Stimulated activated CD4-positive, alpha-beta T cell treated with anti-CD3 and anti-CD28 coated beads, Interleukin-12 subunit alpha, Interleukin-12 subunit beta, amount 100 ng/mL, for 24 hours (primary cell): ENCODE measurements at places on chromosomes 5 and 9.

GRCh38 chr5:80837679-80838078 is 122.5 kb upstream of the RASGRF2 start:
- peak; percentile 5 for DNase-seq

DNA sequence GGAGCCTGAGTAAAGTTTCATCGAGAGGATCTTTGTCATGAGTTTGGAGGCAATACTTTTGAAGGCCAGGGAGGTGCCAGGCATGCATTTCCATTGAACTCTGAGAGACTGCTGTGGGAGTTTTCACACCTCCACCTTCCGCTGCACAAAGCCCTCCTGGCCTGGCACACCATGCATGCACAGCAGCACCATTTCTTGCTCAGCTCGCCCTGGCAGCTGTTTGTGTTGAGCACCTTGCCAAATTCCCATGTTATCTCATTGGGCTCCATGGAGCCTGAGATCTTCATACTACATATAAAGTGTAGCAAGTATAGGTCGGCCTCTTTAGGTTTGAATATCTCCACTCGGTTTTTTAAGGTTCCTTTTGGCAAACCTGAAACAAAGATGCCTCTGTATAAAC is 125.7 kb upstream of the CLINT1 start:
- no peak for DNase-seq

- DNase-seq = no peak
These were observed 13.2 kb upstream of the IL12B start for GRCh38 chr5:159343295-159344094.

GRCh38 chr9:37430841-37431597 is 8.5 kb downstream of the GRHPR start:
- DNase-seq = no peak

GRCh38 chr5:171914726-171915338 is 91.6 kb downstream of the FBXW11 start:
- DNase-seq = no peak

DNA sequence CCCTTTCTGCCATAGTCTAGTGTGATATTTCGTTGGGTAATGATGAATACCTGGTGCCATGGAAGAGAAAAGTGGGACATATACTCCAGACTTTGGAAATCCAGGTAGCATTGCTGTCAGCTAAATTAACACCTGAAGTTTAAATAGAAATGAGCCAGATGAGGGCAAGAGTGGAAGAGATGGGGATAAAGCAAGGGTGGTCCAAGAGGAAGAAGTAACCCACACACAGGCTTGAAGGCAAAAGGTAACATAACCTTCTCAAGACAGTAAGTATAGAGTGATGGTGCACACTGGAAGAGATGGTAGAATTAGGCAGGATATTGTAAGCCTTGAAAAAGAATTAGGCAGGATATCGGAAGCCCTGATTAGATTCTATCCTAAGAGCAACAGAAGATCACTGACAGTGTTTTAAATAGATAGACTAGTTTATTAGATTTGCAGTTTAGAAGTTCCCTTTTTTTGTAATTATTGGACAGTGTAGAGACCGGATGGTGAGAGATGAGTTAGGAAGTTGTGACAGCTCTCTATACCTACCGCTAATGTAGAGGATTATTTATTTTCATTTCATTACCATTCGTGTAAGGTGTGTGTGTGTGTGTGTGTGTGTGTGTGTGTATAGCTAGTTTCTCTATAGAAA is 16.8 kb downstream of the ANXA1 start:
- DNase-seq = no peak

DNA sequence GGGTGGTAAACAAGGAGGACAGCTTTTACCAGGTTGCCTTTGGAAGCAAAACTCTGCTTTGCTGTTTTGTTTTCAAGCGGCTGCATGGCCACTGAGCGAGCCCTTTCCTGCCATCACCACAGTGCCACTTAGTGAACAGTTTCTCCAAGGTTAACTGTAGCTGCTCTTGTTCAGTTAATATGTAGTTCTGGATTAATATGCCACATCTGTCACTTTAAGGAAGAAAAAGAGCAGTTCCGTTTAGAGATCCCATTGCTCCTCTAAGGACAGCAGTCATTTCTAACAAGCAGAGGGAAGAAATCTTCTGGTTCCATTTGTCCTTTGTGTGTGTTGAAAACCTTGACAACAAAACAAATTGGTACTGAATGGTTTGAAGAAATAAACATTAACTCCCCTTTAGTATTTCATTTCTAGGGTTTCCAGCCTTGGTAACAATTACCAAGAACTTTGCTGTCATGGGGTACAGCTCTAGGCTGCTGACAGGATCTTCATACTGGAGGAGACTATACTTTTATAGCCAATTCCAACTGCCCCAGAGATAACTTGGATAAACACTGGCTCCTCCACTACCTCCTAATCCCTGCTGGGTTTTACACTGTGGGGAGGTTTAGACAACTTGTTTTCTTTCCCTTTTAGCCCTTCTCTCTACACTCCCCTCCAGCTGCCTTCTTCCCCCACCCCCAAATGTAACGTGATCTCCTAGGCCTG is 10.3 kb upstream of the ABL1 start:
- no peak for DNase-seq

- no peak for DNase-seq
These were observed 29.5 kb downstream of the TTC39B start for GRCh38 chr9:15277400-15278090.

GRCh38 chr9:90842996-90843395 is 41.4 kb downstream of the SYK start:
- no peak for DNase-seq

GRCh38 chr9:5764130-5764868 is 68.6 kb downstream of the ERMP1 start:
- DNase-seq = no peak

GRCh38 chr9:77883133-77883532 is 148.5 kb downstream of the GNAQ start:
- no peak for DNase-seq

DNA sequence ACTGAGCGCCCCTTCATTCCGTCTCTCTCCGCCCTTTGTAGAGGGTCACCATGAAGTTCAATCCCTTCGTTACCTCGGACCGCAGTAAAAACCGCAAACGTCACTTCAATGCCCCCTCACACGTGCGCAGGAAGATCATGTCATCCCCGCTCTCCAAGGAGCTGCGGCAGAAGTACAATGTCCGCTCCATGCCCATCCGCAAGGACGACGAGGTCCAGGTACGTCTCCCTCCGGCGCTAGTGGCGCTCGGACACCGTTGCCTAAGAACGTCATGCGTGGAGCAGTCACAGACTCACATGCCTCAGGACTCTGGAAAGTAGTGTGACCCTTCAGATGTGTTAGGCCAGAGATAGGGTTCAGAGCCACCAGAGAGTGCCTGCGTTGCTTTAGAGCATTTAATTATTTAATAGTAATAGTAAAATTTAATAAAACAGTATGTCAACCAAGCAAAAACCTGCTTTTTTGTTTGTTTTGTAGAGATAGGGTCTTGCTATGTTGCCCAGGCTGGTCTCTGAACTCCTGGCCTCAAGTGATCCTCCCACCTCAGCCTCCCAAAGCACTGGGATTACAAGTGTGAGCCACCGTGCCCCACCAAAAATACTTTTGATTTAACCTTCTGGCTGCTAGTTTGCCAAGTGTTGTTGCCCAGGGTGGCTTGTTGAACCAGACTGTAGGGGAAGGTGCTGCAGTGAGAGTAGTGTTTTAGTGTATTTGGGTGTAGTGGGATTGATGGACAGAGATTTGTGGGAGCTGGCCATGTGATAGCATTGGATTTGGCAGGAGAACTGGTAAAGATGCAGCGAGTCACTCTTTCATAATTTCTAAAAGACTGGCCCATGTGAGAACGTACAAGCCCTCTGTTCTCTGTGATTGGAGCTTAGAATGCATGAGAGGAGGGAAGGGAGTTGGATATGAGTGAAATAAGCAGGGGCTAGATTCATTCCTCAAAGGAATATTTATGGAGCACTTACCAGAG is 888 bp downstream of the RPL26L1 start:
- DNase-seq = no peak

GRCh38 chr9:104808035-104808614 is 44.2 kb downstream of the NIPSNAP3B start:
- DNase-seq = no peak

DNA sequence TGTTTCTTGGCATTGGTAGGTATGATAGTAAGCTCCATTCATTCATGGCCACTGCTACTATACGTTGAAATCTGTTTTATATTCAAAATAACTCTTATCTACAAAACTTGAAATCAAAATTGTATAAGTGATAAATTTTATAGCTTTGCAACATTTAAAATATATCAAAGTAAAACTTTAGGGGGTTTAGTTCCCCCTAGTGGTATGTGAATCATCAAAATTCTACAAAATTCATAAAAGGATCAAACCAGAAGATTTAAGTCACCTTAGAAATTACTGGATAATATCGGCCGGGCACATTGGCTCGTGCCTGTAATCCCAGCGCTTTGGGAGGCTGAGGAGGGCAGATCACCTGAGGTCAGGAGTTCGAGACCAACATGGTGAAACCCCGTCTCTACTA is 243.0 kb upstream of the CDH18 start:
- no peak for DNase-seq

DNA sequence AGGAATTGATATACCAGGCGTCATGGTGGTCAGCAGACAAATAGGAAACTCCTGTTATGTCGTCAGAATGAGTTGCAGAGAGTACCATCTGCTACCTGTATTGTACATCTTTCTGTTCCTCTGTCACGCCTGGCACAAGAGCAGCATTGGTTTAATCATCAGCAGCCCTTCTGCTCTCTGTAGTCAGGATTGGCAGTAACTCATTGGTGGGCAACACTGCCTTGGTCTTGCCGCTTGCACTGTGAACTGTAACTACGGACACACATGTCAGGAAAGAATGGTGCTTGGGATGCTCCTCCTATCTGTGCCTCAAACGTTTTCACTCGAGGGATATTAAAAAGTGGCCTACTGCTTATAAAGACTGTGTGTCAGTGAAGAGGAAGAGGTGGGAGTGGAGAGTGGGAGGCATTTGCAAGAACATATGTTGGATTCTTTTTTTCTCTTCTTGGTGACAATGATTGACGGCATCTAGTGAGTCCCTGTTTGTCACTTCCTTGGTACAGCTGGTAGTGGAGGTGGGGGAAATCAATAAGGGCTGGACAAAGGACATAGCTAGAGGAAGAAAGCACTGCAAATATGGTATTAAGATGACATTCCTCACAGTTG is 76.6 kb downstream of the F2RL2 start:
- no peak for DNase-seq

DNA sequence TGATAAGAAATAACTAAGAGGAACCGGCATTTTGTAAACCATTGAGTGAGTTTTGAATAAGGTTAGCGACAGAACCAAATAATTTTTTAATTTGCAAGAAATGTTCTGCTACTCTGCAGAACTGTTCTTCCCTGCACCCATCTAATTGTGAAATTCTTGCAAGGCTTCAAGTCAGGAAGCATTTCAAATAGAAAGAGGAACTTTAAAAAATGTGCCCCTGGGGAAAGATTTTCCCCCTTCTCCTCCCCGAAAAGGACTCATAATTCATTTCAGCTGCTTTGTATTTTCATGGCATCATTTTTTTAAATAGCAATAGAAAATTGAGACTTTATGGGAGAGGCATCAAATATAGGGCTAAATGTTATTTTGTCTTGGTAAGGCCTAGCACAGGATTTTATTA is 180.9 kb upstream of the ANKRD55 start:
- DNase-seq = no peak

DNA sequence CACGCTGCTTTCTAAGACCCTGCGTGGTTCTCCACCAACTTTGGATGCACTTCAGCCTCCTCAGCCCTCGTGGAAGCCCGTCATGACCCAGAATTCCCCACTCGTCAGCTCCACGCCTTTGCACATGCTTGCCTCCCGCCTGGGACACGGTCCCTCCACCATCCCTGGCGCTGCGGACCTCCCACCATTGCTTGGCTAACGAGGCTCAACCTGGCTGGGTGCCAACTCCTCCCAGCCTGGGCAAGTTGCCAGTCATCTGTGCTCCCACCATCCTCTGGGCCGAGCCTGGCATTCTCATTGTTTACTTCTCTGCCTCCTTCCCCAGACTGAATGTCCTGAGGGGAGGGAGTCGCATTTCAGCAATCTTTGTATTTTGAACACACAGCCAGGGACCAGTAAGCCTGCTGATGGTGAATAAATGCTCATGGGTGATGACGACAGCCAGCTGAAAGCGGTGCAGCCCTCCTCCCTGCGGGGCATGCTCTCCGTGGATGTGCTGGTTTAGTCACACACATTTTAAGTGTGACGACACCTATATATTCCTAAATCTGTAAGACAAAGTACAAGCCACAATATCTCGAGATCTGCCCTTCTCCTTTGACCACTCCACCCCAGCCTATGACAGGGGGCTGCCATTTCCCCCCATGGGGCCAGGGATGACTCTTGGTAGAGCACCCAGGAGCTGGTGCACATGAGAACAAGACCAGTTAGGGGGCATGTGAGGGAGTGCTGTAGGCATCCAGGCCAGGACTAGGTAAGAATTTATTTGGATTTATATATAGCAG is 37.6 kb downstream of the ANKRD33B start:
- no peak for DNase-seq

GRCh38 chr5:131534974-131535373 is 100.1 kb downstream of the RAPGEF6 start:
- DNase-seq = no peak

- no peak for DNase-seq
These were observed 323.4 kb downstream of the PSAT1 start for GRCh38 chr9:78620303-78620702.

DNA sequence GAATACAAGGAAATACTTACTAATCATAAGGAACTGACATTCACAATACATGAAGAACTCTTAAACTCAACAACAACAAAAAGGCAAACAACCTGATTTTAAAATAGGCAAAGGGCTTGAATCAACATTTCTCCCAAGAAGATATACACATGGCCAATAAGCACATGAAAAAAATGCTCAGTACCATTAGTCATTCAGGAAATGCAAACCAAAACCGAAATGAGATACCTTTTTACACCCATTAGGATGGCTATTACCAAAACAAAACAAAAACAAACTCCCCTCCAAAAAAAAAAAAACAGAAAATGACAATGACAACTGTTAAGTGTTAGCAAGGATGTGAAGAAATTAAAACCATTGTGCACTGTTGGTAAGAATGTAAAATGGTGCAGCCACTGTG is 104.1 kb upstream of the ZNF462 start:
- no peak for DNase-seq

DNA sequence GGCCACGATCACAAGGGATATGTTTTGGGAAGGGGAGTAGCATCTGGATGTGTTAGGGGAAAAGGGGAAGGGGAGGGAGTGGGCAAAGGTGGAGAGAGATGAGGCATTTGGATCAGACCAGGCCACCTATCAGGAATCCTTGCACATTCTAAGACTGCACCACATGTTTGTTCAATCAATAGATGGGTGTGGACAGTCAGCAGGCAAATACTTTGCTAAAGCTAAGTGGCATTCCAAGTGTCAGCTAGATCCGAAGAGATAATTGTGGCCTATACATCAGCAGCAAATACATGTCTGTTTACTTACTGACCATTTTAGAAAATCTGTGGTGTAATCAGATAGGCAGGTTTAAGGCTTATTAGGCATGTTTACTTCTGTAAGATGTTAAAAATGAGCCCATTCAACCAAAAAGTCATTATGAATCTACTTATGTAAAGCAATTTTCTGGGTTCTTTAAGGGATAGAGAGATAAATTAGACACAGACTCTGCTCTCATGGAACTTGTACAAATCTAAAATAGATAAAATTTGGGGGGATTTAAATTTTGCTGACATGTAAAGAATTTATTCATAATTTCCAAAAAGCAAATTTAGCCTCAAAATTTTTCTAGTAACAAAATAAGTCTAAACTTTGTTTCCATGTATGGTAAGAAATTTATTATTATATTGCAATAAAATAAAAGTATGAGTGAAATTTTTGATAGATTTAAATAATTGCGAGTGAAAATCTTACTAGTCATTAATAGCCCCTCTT is 107.3 kb downstream of the SNCAIP start:
- DNase-seq = no peak

- no peak for DNase-seq
These were observed 50.5 kb downstream of the TBCA start for GRCh38 chr5:77725616-77726015.

GRCh38 chr9:16329671-16330113 is 540.8 kb downstream of the BNC2 start:
- no peak for DNase-seq
